T-helper 1 cell treated with Interleukin-12 subunit alpha and Interleukin-12 subunit beta and Interleukin-4 antibody, amounts not matched to agents 30 ng/mL and 1 ng/mL, for 36 hours (primary cell): ENCODE measurements at places on chromosomes 11 and 22. TPM values are rescaled to one million over a fixed set of nuclear protein-coding genes. Genes with fewer than 3 reads are reported as not detected.

Gene CTTN
- total RNA-seq = 2.2 and 3.1 TPM in 2 replicates

Gene PNPLA3
- 0.22 and 0.29 TPM in 2 replicates for total RNA-seq

Gene OR51B2
- total RNA-seq = not detected in 2 replicates

Gene MS4A4A
- not detected in 2 replicates for total RNA-seq

Gene KCNK4
- 0.76 TPM in 1 of 2 replicates, not detected in the other for total RNA-seq

Gene PVALB
- total RNA-seq = not detected in 2 replicates

Gene ZP1
- not detected in 2 replicates for total RNA-seq

Gene PATE4
- total RNA-seq = not detected in 2 replicates

Gene MS4A12
- not detected in 2 replicates for total RNA-seq

Gene SUSD2
- 1.2 and 1.6 TPM in 2 replicates for total RNA-seq

Gene LRRC75B
- total RNA-seq = 1.7 and 1.8 TPM in 2 replicates

Gene MUC15
- not detected in 2 replicates for total RNA-seq

Gene SGSM1
- total RNA-seq = 0.15 and 0.42 TPM in 2 replicates

Gene OR10D3
- not detected in 2 replicates for total RNA-seq

Gene F2
- total RNA-seq = 0.71 TPM in 1 of 2 replicates, not detected in the other

Gene EIF4ENIF1
- total RNA-seq = 63.6 and 65.3 TPM in 2 replicates

Gene GSTT4
- not detected in 2 replicates for total RNA-seq

Gene TXNRD2
- total RNA-seq = 19.7 and 24.4 TPM in 2 replicates

Gene MYRF
- total RNA-seq = 0.83 and 1.3 TPM in 2 replicates

Gene TRIM66
- 10.7 and 11.6 TPM in 2 replicates for total RNA-seq

Gene CARNS1
- total RNA-seq = 0.47 and 0.66 TPM in 2 replicates

Gene TIMP3
- not detected in 2 replicates for total RNA-seq

Gene PARVB
- total RNA-seq = 39.2 and 41.5 TPM in 2 replicates

Gene PRAME
- not detected in 2 replicates for total RNA-seq

Gene ZNF214
- not detected in 2 replicates for total RNA-seq

Gene BUD13
- total RNA-seq = 26.4 and 27.9 TPM in 2 replicates

Gene BCO2
- 1.7 and 2.2 TPM in 2 replicates for total RNA-seq

Gene OR51G1
- not detected in 2 replicates for total RNA-seq

Gene OR4A5
- total RNA-seq = not detected in 2 replicates

Gene FOLH1
- total RNA-seq = not detected in 2 replicates

Gene TMEM45B
- 0.93 and 0.96 TPM in 2 replicates for total RNA-seq

Gene MMP27
- not detected in 2 replicates for total RNA-seq

Gene ACRV1
- total RNA-seq = not detected in 2 replicates

Gene CSF2RB
- 37.5 and 40.1 TPM in 2 replicates for total RNA-seq

Gene RCOR2
- total RNA-seq = 0.17 TPM in 1 of 2 replicates, not detected in the other

Gene DERL3
- total RNA-seq = 9.0 and 10.8 TPM in 2 replicates

Gene SNX32
- total RNA-seq = 2.3 and 2.9 TPM in 2 replicates

Gene RASL10A
- 0.49 and 0.76 TPM in 2 replicates for total RNA-seq

Gene ACR
- total RNA-seq = not detected in 2 replicates

Gene HARBI1
- 6.5 and 6.9 TPM in 2 replicates for total RNA-seq

Gene DDX25
- total RNA-seq = 0.20 TPM in 1 of 2 replicates, not detected in the other

Gene FAM180B
- 0.15 TPM in 1 of 2 replicates, not detected in the other for total RNA-seq

Gene SLC17A6
- total RNA-seq = not detected in 2 replicates

Gene TRIM77
- total RNA-seq = not detected in 2 replicates

Gene BBOX1
- total RNA-seq = not detected in 2 replicates
